ENCODE measurements at places on chromosomes 7 and 10. TPM values are rescaled to one million over a fixed set of nuclear protein-coding genes. Genes with fewer than 3 reads are reported as not detected.

- no peak overlapping the region for H3K4me3 ChIP-seq
- no peaks in the 10 kb centered on the region for H3K36me3 ChIP-seq
- H3K27ac ChIP-seq, result peak overlapping the region; percentile 67
- H3K27me3 ChIP-seq, result no peaks in the 10 kb centered on the region
These were observed 68.8 kb downstream of the NAMPT start for GRCh38 chr7:106215868-106216516.

Gene KCNIP2
- total RNA-seq, result 3.5 TPM

- H3K27me3 ChIP-seq, result peaks cover 49% of the 10 kb centered on the region
- no peak overlapping the region for H3K4me3 ChIP-seq
- no peaks in the 10 kb centered on the region for H3K36me3 ChIP-seq
- DNase-seq, result no peak
- H3K4me1 ChIP-seq, result peaks cover 5% of the 10 kb centered on the region
These were observed 2.1 kb downstream of the TBX20 start for GRCh38 chr7:35251606-35252310.

- peaks cover 9% of the 10 kb centered on the region for H3K4me1 ChIP-seq
- H3K27me3 ChIP-seq, result no peaks in the 10 kb centered on the region
- peak within 1 kb of the TSS; percentile 63 for H3K27ac ChIP-seq
- DNase-seq, result no peak
These were observed at the start of gene GIMAP6 for GRCh38 chr7:150631866-150632864. GIMAP6 (minus strand) TSS chr7:150632385; CDS start chr7:150630142, 2,243 bp downstream.

GRCh38 chr7:141674171-141674671 lies 27.7 kb downstream of the DENND11 start:
- H3K27ac ChIP-seq, result peak overlapping the region; percentile 26
- peaks cover 5% of the 10 kb centered on the region for H3K4me1 ChIP-seq
- no peak overlapping the region for H3K4me3 ChIP-seq
- no peaks in the 10 kb centered on the region for H3K36me3 ChIP-seq
- no peaks in the 10 kb centered on the region for H3K27me3 ChIP-seq

GRCh38 chr7:129464194-129464593 lies 30.0 kb downstream of the STRIP2 start:
- H3K36me3 ChIP-seq, result no peaks in the 10 kb centered on the region
- DNase-seq, result peak; percentile 28
- peaks cover 7% of the 10 kb centered on the region for H3K4me1 ChIP-seq

DNA sequence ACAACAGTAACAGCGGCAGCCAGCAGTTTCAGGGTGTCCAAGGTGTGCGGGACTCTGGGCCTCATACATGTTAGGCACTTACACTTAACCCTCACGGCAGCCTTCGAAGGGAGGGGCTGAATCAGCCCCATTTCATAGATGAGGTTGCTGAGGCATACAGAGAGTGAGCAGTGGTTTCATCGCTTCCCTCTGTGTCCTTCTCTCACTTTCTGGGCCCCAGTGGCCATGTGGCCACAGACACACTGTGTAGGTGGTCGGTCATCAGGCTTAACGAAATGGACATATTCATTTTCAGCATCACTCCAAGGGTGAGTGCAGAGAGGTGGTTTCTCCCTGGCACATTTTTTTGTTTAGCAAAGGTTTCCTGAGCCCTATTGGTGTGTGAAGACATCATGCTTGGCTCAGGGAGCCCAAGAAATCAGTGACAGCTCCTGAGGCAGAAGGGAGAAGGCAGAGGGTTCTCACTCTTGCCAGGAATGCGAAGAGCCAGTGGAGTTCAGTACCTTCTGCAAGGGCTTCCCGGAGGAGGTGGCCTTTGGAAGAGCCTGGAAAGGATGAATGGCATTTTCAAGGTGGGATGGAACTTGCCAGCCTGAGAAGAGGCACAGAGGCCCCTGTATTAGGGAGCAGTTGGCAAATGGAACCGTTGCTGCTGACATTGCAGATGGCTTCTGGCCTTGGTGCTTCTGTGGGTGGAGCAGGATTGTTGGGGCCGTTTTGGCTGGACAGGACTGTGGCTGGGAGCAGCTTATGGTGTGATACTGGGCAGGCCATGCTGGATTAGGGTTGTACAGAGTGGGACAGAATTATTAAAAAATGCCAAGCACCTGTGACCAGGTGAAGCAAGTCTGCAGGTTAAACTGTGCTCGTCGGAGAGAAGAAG lies 61.7 kb upstream of the PPIF start:
- peaks cover 27% of the 10 kb centered on the region for H3K4me1 ChIP-seq
- H3K36me3 ChIP-seq, result peaks cover 10% of the 10 kb centered on the region
- H3K27ac ChIP-seq, result peak overlapping the region; percentile 38

Gene MLXIPL
- total RNA-seq, result 9.7 TPM

Gene TMEM225B
- total RNA-seq, result 3.2 TPM

DNA sequence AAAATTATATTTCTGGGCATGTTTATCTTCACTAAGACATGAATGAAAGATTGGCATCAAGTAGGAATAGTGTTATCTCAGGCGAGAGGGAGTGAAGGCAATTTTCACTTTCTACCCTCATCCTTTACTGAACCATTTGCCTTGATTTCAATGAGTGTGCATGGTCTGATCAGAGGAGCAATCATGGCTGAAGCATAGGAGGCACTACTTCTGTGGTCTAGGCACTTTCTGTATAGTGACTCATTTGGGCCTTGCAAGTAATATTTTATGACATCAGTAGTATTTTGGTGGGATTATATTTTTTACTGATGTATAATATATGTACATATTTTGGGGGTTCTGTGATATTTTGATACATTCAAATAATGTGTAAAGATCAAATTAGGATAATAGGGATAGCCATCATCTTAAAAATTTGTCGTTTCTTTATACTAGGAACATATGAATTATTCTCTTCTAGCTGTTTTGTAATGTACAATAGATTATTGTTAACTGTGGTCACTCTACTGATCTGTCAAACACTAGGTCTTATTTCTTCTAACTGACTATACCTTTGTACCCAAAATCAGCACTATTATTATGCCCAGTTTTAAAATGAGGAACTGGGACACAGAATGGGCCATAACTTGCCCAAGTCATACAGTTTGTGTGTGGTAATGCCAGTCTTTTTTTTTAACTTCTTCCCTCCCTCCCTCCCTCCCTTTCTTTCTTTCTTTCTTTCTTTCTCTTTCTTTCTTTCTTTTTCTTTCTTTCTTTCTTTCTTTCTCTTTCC lies 101.9 kb downstream of the RAB11FIP2 start:
- no peak overlapping the region for H3K27ac ChIP-seq
- no peaks in the 10 kb centered on the region for H3K4me1 ChIP-seq
- DNase-seq, result no peak
- H3K27me3 ChIP-seq, result no peaks in the 10 kb centered on the region
- no peaks in the 10 kb centered on the region for H3K36me3 ChIP-seq
- H3K4me3 ChIP-seq, result no peak overlapping the region

Gene FAM25C
- total RNA-seq, result not detected

Gene SPACDR
- total RNA-seq, result not detected

Gene LIPM
- not detected for total RNA-seq

Gene ZNF736
- 22.6 TPM for total RNA-seq

- H3K4me3 ChIP-seq, result no peak overlapping the region
- H3K27me3 ChIP-seq, result no peaks in the 10 kb centered on the region
- DNase-seq, result no peak
- H3K27ac ChIP-seq, result no peak overlapping the region
- no peaks in the 10 kb centered on the region for H3K4me1 ChIP-seq
These were observed 10.3 kb downstream of the TYW1 start for GRCh38 chr7:67006965-67007364.

- H3K4me1 ChIP-seq, result no peaks in the 10 kb centered on the region
These were observed 168.1 kb downstream of the KLF6 start for GRCh38 chr10:3616880-3617279.

- H3K27me3 ChIP-seq, result no peaks in the 10 kb centered on the region
- H3K27ac ChIP-seq, result no peak overlapping the region
- no peaks in the 10 kb centered on the region for H3K36me3 ChIP-seq
These were observed 505.5 kb upstream of the ZMIZ1 start for GRCh38 chr10:78563314-78563713.

- H3K36me3 ChIP-seq, result no peaks in the 10 kb centered on the region
- H3K27ac ChIP-seq, result no peak overlapping the region
- DNase-seq, result no peak
These were observed 96.6 kb downstream of the ZNF248 start for GRCh38 chr10:37760817-37761216.

GRCh38 chr7:127862525-127862924 lies 168.7 kb downstream of the LRRC4 start:
- no peaks in the 10 kb centered on the region for H3K36me3 ChIP-seq
- H3K27me3 ChIP-seq, result no peaks in the 10 kb centered on the region
- H3K4me3 ChIP-seq, result no peak overlapping the region
- no peaks in the 10 kb centered on the region for H3K4me1 ChIP-seq
- H3K27ac ChIP-seq, result no peak overlapping the region

Gene PLAU
- total RNA-seq, result 13.3 TPM

Gene HOXA9
- 1.9 TPM for total RNA-seq

Gene OR2A12
- total RNA-seq, result not detected

GRCh38 chr7:100649826-100650565 lies 6.3 kb downstream of the ACTL6B start:
- H3K4me3 ChIP-seq, result no peak overlapping the region
- H3K36me3 ChIP-seq, result no peaks in the 10 kb centered on the region
- no peak overlapping the region for H3K27ac ChIP-seq
- peaks cover 5% of the 10 kb centered on the region for H3K27me3 ChIP-seq

DNA sequence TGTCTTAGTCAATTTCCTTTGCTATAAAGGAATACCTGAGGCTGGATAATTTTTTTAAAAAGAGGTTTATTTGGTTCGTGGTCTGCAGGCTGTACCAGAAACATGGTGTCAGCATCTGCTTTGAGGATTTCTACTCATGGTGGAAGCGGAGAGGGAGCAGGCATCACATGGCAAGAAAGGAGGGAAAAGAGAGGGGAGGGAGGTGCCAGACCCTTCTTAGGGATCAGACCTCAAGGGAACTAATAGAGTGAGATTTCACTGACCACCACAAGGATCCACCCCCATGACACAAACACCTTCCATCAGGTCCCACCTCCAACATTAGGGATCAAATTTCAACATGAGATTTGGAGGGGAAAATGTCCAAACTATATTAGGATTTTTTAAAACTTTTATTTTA lies 27.0 kb upstream of the AKR1B10 start:
- H3K27me3 ChIP-seq, result no peaks in the 10 kb centered on the region
- no peak overlapping the region for H3K4me3 ChIP-seq
- H3K27ac ChIP-seq, result no peak overlapping the region
- no peaks in the 10 kb centered on the region for H3K36me3 ChIP-seq

DNA sequence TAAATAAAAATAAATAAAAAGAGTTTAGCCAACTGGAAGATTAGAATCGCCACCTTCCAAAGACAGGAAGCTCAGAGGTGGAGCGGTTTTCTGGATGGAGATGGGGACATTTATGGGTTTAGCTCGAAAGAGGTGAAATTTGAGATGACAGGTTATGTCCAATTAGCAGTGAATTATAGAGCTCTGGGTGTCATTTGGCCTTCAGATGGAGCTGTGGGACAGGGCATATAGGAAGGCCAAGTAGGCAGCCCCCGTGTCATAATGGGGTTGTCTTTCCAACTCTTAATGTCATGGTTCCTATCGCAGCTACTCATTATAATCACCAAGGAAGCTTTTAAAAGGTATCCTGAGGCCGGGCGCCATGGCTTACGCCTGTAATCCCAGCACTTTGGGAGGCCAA lies 21.0 kb upstream of the EEPD1 start:
- peaks cover 9% of the 10 kb centered on the region for H3K4me1 ChIP-seq
- H3K36me3 ChIP-seq, result no peaks in the 10 kb centered on the region
- H3K27ac ChIP-seq, result no peak overlapping the region
- no peaks in the 10 kb centered on the region for H3K27me3 ChIP-seq
- no peak for DNase-seq
- H3K4me3 ChIP-seq, result no peak overlapping the region

Gene AKR1C8
- total RNA-seq, result not detected

GRCh38 chr7:150938566-150938965 lies 39.6 kb downstream of the KCNH2 start:
- no peak for DNase-seq
- H3K27ac ChIP-seq, result no peak overlapping the region
- no peaks in the 10 kb centered on the region for H3K36me3 ChIP-seq
- H3K27me3 ChIP-seq, result no peaks in the 10 kb centered on the region

- H3K27me3 ChIP-seq, result no peaks in the 10 kb centered on the region
- no peaks in the 10 kb centered on the region for H3K4me1 ChIP-seq
- no peak overlapping the region for H3K27ac ChIP-seq
- no peaks in the 10 kb centered on the region for H3K36me3 ChIP-seq
These were observed 374.3 kb downstream of the INHBA start for GRCh38 chr7:41328544-41328943.

DNA sequence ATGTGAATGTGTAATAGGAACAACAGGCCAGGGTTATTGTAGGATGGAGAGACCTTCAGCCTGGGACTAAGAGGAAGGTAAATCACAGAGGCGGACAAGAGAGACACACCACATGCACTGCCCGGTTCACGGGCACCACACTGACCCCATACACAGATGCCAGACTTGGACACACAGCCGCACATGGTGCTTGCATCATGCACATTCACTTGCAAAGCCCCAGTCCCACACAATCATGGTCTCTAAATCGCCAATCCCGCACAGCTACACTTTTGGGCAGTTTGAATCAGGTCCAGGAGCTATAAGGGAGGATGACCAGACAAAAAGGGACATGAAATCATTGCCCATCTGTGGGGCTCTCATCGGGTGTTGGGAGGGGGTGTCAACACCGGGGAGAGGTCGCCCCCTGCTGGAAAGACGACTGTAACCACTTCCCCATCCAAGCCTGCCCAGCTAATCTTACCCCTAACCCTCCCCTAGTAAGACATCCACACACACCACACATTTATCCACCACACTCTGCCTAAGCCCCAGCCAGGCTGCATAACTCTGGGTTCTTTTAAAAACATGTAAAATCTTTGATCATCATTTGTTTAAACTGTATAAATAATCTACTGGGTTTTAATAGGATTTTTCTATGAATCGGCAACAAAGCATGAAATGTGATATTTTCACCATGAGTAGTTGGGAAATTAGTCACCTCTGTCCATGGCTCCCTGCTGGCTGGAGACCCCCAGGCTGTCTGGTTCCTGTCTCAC lies 40.5 kb upstream of the SLF2 start:
- no peak for DNase-seq
- no peaks in the 10 kb centered on the region for H3K4me1 ChIP-seq
- H3K36me3 ChIP-seq, result no peaks in the 10 kb centered on the region
- no peak overlapping the region for H3K27ac ChIP-seq
- no peak overlapping the region for H3K4me3 ChIP-seq

DNA sequence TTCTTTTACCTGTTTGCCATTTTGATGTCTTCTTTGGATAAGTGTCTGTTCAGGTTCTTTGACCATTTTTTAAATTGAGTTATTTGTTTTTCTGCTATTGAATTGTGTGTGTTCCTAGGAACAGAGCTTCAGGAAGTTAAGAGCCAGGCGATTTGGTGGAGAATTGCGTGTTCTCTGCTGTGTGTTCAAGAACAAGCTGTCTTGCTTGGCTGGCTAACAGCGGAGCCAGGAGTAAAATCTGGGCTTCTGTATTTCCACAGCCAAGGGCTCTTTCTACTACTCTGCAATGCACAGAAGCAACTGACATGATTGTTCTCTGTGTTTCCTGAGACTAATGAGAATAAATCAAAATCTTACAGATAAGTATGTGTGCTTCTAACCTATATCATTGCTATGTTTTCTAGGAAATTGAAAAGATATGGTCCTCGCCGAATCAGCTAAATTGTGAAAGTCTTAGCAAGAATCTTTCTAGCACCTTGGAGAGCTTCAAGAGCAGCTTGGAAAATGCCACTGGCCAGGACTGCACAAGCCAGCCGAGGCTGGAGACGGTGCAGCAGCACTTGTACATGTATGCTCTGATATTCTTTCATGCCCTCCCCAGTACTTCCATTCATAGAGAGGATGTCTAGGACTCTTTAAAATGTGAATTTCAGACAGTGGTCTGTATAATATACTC lies 124.2 kb downstream of the ABCA13 start:
- no peaks in the 10 kb centered on the region for H3K27me3 ChIP-seq
- H3K4me3 ChIP-seq, result no peak overlapping the region
- no peak overlapping the region for H3K27ac ChIP-seq
- peak; percentile 28 for DNase-seq

Gene PRLHR
- total RNA-seq, result not detected

Gene STAG3
- total RNA-seq, result 1.5 TPM

Gene UCMA
- total RNA-seq, result not detected

Gene SPDYE9
- not detected for total RNA-seq
